ENCODE measurements at places on chromosomes 12 and 14. TPM values are rescaled to one million over a fixed set of nuclear protein-coding genes. Genes with fewer than 3 reads are reported as not detected.

The TAS2R9 gene
- total RNA-seq: 0.36 TPM

The TEX22 gene
- 0.46 TPM for total RNA-seq

The CCDC60 gene
- 11.5 TPM for total RNA-seq

The CCDC175 gene
- total RNA-seq: 0.14 TPM

The EMP1 gene
- total RNA-seq: 0.73 TPM

The CLEC4D gene
- 0.25 TPM for total RNA-seq

The HCAR2 gene
- 0.42 TPM for total RNA-seq

The NID2 gene
- 0.75 TPM for total RNA-seq

The TAS2R14 gene
- total RNA-seq: 8.9 TPM

The ADAMTS20 gene
- total RNA-seq: 1.8 TPM

The SERPINA5 gene
- total RNA-seq: not detected

The DPY19L2 gene
- total RNA-seq: 15.6 TPM

The POTEM gene
- total RNA-seq: 0.19 TPM

The CFAP54 gene
- total RNA-seq: 0.46 TPM

The BEGAIN gene
- total RNA-seq: 2.9 TPM

The NEUROD4 gene
- 0.11 TPM for total RNA-seq

The CLEC9A gene
- total RNA-seq: not detected

The ZNF605 gene
- total RNA-seq: 12.6 TPM

The PRR4 gene
- total RNA-seq: 8.2 TPM

The GIT2 gene
- 21.8 TPM for total RNA-seq

The P3H3 gene
- 18.4 TPM for total RNA-seq

The ASCL1 gene
- total RNA-seq: not detected

The RERGL gene
- not detected for total RNA-seq

The ELK3 gene
- total RNA-seq: 1.6 TPM

The C12orf60 gene
- 4.5 TPM for total RNA-seq

The SIRT4 gene
- 5.9 TPM for total RNA-seq

The TMEM132C gene
- total RNA-seq: 0.67 TPM

The TCL1A gene
- total RNA-seq: not detected

The CMTM5 gene
- total RNA-seq: 1.1 TPM

The RAD51AP1 gene
- 0.25 TPM for total RNA-seq

The SOCS2 gene
- 16.8 TPM for total RNA-seq

The ZC2HC1C gene
- 3.9 TPM for total RNA-seq

The HSPB8 gene
- total RNA-seq: 71.7 TPM

The FLVCR2 gene
- total RNA-seq: 1.3 TPM

The DLGAP5 gene
- 23.8 TPM for total RNA-seq

The ADIPOR2 gene
- 44.5 TPM for total RNA-seq

The EML1 gene
- total RNA-seq: 18.3 TPM

The SPTB gene
- 0.36 TPM for total RNA-seq

The GOLT1B gene
- total RNA-seq: 89.6 TPM

The PLEK2 gene
- total RNA-seq: not detected

The SIX1 gene
- total RNA-seq: 11.0 TPM

The SPX gene
- total RNA-seq: 0.97 TPM

The NXPH4 gene
- 11.3 TPM for total RNA-seq

The SLCO1A2 gene
- total RNA-seq: 8.2 TPM

The FAIM2 gene
- not detected for total RNA-seq

The DAZAP2 gene
- total RNA-seq: 113 TPM

The PTPRR gene
- 1.9 TPM for total RNA-seq

The LALBA gene
- total RNA-seq: 0.23 TPM

The TOMM20L gene
- total RNA-seq: not detected

The PLEKHG7 gene
- 0.54 TPM for total RNA-seq

The GPRC5A gene
- total RNA-seq: 5.5 TPM

The KRT81 gene
- total RNA-seq: not detected

The HOXC13 gene
- total RNA-seq: 0.10 TPM

The GPR135 gene
- total RNA-seq: 17.4 TPM

The ABCD2 gene
- total RNA-seq: 0.33 TPM

The RFLNA gene
- 4.2 TPM for total RNA-seq

The ENDOU gene
- total RNA-seq: 0.45 TPM
